Jurkat, Clone E6-1 (cell line): ENCODE measurements at places on chromosomes 2 and 18.

DNA sequence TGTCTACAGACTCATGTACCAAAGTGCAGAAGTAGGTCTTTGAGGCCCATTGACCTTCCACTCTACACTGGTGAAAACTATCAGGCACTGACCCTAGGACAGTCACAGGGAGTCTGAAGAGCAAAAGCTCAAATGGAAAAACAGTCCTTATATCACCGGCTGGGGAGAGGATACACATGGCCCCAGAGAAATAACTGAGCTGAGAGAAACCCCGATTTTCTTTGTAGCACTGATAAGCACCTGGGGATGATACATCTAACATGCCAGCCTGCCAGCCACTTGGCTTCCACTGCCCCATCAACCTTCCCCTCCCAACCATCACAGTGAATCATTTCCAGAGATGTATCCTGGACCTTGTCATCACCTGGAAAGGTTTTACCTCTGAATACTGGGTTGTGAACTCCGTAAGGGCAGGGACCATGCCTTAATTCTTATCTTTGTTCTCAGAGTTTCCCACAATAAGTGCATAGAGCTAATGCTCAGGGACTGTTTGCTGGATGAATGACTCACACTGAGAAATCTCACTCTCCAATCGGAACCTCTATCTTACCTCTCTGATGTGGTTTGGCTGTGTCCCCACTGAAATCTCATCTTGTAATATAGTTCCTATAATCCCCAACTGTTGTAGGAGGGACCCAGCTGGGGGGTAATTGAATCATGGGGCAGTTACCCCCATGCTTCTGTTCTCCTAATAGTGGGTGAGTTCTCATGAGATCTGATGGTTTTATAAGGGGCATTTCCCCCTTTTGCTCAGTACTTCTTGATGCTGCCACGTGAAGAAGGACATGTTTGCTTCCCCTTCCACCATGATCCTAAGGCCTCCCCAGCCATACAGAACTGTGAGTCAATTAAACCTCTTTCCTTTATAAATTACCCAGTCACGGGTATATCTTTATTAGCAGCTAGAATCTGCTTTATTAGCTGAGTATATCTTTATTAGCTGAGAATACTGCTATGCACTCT lies 37.1 kb downstream of the EVA1A start:
- peak; percentile 14 for DNase-seq

GRCh38 chr2:137930146-137930545 lies 34.1 kb upstream of the HNMT start:
- DNase-seq, result no peak

- no peak for DNase-seq
These were observed 11.2 kb upstream of the GYPC start for GRCh38 chr2:126644630-126645191.

GRCh38 chr2:234973008-234973407 lies 21.2 kb downstream of the SH3BP4 start:
- no peak for DNase-seq

GRCh38 chr2:138814123-138814898 lies 34.1 kb upstream of the NXPH2 start:
- peak; percentile 33 for DNase-seq

DNA sequence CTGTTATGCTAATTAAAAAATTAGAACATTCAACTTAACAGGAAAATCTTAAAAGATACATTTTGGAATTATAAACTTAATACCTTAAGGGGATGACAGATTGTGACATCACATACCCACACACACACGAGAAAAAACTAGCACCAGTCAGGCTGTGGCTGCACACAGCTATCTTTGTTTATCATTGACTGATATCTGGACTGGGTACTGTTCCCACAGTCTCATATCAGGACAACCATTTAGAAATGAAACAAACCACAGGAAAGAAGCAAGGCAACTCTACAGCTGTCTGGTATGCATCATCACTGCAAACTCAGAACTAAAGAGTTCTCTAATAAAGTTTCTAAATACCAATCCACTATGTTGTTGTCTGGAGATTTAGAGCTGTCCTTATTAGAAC lies 210.9 kb upstream of the SMAD7 start:
- peak; percentile 69 for DNase-seq

DNA sequence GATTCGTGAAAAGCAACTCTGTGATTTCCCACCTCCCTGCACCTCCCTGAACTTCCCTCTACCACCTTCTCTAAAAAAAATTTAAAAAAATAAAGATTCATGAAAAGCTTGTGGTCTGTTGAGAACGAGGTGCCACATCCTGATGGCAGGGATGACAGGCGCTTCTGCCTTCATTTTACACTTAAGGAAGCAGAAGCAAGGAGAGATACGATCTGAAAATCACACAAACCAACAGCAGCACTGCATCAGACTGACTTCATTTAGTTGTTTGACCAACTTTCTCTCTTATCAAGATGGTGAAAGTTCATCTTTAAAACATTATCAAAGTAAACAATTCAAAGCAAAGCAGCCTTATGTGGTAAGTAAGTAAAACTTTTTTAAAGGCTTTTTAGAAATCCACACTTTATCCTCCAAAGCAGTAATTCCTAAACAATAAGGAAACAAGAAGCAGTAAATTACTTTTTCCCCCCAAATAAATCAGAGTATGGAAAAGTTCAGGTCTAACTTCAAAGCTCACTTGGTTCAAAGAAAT lies 15.5 kb downstream of the WDFY1 start:
- peak; percentile 98 for DNase-seq

DNA sequence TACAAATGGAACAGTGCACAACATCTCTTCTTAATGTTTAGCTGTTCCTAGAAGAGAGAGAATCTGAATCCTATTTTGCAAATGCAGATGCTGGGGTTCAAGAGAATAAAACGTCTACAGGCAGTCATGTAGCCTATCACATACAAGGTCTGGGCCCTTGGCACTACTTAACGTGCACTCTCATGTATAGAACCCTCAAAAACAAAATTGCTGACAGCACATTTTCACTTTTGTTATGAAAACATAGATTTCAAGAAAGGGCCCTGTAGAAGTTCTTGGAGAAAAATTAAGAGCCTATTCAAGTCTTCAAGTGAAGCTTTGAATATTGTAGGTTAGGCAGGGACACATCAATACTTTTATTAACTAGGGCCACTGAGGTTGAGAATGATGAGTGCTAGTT lies 504.3 kb upstream of the FAM98A start:
- DNase-seq, result no peak

DNA sequence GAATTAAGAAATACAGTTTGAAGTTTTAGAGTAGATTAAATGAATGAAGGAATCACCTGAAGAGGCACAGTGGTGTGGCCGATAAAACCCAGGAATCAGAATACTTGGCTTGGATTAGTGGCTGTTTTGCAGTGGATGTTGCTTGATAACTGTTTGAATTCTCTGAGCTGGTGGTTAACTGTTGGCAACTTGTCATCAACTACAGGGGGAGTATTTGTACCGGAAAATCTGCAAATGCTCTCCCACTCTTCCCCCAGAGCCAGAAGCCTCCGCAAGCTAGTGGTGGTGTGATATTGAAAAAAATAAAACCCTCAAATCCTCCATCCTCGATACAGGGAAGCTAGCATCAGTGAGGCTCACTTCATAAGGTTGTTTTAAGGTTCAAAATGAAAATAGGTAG lies 326.7 kb downstream of the DPP10 start:
- no peak for DNase-seq

DNA sequence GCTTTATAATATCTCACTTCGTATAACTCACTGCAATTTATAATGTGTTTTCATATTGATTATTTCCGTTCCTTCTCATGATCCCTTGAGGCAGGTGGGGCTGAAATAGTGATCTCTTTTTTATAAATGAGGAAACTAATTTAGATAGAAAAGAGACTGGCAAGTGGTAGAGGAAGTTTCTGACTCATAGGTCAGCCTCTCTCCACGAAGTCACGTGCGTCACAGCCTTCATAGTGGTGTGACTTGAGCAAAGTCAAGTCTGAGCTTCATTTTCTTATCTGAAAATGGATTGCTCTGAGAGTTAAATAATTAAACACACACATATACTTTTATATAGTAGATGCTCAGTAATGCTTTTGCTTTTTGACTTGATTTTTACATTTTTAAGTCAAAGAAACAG lies 19.9 kb downstream of the ABCG5 start:
- DNase-seq, result no peak

DNA sequence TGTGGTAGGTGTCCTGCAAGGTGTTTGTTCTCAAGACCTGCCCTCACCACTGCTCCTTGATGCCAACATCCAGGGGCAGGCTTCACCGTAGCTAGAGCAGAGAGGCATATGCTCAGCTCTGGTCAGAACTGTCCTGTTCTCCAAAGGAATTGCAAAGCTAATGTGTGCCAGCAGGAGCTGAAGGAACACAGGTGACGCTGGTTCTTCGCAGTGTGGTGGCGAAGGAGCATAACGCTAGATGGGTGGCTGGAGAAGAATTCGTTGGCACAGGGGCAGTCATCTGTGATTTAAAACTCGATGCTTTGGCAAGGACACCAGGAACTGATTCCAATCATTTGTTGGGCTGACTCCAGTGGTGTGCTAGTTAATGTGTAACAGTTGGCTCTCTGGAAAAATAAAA lies 11.4 kb upstream of the PER2 start:
- DNase-seq, result no peak

- no peak for DNase-seq
These were observed 52.0 kb downstream of the FTCDNL1 start for GRCh38 chr2:199798831-199799580.

DNA sequence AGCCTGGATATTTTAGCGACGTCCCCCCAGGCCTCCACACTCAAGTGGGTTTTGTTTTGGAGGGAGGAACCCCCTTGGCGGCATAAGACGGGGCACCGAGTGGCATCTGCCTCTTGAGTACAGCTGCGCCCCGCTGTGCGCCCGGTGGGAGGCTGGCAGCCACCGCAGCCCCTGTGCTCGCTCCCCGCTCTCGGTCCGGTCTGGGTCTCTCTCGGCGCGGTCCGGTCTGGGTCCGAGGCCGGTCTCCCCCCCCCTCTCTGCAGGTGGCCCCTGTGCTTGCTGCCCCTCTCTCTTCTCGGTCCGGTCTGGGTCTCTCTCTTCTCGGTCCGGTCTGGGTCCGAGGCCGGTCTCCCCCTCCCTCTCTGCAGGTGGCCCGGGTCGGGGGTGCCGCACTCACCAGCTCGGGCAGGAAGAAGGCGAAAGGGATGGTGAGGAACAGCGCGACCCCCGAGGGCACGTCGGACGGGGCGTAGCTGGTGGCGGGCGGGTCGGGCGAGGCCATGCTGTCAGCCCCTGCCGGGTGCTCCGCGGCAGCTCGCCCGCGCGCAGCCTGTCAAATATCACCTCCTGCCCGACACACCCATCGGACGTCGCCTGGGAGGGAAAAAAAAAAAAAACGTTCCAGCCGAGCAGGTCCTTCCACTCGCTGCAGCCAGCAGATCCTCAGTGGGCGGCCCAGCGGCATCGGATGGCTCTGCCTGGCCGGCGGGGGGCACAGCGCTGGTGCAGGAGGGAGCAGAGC lies at the start of gene MALL:
Gene MALL, minus strand, starts transcription at position 532 of the 742 bp plus-strand sequence. Its CDS starts 30 bp downstream, at position 502.
- no peak for DNase-seq

GRCh38 chr2:109336296-109336695 lies 207.3 kb downstream of the SH3RF3 start:
- DNase-seq, result no peak

DNA sequence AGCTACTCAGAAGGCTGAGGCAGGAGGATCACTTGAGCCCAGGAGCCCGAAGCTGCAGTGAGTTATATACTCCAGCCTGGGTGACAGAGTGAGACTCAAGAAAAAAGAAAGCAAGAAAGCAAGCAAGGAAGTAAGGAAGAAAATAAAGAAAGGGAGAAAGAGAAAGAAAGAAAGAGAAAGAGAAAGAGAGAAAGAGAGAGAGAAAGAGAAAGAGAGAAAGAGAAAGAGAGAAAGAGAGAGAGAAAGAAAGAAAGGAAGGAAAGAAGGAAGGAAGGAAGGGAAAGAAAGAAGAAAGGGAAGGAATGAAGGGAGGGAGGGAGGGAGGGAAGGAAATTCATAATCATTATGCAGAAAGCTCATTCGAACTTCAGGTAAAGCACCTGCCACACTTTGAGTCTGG lies 33.9 kb downstream of the KIF3C start:
- no peak for DNase-seq

GRCh38 chr18:3688690-3689089 lies 238.7 kb downstream of the TGIF1 start:
- no peak for DNase-seq

DNA sequence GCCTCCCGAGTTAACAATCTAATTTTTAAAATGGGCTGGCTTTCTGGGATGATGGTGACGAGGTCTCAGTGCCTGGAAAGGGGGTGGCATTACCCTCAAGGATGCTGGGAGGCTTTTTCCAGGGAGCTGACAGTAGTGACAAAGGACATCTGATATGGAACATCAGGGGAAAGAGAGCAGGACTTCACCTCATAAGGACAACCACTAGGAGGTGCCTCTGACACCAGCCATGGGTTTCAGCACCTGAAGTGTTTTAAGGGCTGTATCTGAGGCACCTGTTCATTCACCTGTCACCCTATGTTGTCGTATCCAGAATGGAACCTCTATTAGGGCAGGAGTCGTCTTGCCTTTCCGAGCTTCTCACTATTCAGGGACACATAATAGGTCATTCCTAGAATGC lies 10.8 kb downstream of the IL36B start:
- no peak for DNase-seq

GRCh38 chr2:2639251-2640139 lies 308.4 kb upstream of the MYT1L start:
- no peak for DNase-seq

DNA sequence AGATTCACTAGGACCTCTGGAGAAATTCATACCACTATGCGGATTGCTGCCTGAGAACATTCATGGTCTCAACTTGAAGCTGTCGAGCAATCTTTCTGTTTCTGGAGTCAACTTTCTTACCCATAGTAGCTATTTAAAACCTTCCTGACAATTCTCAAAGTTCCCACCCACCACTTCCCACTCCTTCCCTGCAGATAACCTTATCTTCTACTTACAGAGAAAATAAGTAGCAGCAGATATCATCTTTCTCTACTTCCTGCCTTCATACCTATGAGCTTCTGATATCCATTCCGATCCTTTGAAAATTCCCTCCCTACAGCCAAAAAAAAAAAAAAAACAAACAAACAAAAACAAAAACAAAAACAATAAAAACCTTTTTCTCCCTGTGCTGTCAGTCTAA lies 81.2 kb upstream of the CYRIA start:
- DNase-seq, result no peak

- no peak for DNase-seq
These were observed 9.7 kb upstream of the RMC1 start for GRCh38 chr18:23493654-23494053.

DNA sequence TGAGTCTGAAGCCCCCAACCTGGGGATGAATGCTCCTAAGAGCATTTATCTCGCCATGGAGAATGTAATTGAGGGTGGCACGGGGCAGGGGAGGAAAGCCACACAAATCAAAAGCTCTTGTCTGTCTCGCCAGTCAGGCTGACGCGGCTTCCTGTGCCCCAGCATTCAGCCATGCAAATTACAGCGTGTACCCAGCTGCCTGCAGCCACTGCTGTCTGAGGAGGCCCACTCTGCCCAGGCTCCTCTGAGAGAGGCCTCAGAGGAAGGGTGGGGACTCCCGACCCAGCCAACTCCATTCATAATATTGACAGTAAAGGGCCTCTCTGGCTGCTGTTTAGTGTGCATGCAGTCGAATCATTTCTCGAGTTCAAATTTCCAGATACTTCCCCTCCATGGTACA lies 22.0 kb downstream of the SMAD7 start:
- peak; percentile 76 for DNase-seq
